DMS79 (cell line): ENCODE measurements at places on chromosomes 4 and X.

- DNase-seq = no peak
Measured at GRCh38 chr4:10703766-10704429, 19.3 kb upstream of the CLNK start.

GRCh38 chr4:160194716-160195115 lies 1091.8 kb downstream of the RAPGEF2 start:
- no peak for DNase-seq

DNA sequence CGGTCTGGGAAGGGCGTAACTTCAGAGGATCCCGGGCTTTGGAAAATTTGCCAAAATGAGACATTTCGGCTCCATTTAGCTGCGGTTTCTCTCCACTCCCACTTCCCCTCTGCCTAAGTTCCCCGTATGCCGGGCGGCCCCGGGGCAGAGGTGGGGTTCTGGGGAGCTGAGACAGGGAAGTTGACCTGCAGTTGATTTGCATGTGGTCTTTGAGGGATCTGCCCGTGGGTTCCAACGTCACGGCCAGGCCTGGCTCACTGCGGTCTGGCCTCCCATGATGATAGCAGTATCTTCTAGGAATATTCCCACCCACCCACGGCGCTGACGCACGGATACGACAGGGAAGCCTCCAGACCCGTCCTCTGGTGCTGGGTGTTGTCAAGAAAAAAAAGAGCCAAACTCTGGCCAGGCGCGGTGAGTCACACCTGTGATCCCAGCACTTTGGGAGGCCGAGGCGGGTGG lies 27.3 kb upstream of the CRLF2 start:
- DNase-seq = no peak

DNA sequence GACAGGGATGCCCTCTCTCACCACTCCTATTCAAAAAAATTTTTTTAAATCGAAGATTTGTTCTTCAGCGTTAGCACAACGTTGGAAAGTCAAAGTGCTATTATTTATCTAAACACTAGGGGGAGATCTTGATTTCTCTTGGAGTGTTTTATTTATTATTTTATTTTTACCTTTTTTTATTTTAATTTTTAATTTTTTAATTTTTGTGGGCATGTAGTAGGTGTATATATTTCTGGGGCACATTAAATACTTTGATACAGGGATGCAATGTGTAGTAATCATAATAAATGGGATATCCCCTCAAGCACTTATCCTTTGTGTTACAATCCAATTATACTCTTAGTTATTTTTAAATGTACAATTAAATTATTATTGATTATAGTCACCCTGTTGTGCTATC lies 37.4 kb upstream of the SLC10A4 start:
- no peak for DNase-seq

- DNase-seq = no peak
Measured at GRCh38 chr4:187798385-187798784, 197.2 kb upstream of the ZFP42 start.

GRCh38 chr4:98181809-98182208 lies 38.5 kb upstream of the STPG2 start:
- DNase-seq = no peak

- DNase-seq = no peak
Measured at GRCh38 chr4:176377780-176378179, 58.0 kb downstream of the SPCS3 start.

DNA sequence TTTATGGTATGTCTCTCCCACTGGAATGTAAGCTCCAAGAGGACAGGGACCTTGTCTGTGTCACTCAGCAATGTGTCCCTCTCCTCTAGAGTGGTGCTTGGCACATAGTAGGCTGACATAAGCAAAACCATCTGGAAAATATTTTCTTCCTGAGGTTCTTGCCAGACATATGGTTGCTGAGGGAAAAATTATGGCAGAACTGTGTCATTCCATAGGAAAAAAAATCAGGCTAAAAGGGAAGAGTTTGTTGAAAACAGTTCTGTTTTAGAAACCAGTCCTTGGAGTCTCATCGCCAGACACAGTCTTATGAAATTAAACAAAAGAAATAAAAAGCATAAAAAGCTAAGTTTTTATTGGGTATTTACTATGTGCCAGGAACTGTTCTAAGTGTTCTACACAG lies 60.9 kb downstream of the RTL9 start:
- DNase-seq = no peak

DNA sequence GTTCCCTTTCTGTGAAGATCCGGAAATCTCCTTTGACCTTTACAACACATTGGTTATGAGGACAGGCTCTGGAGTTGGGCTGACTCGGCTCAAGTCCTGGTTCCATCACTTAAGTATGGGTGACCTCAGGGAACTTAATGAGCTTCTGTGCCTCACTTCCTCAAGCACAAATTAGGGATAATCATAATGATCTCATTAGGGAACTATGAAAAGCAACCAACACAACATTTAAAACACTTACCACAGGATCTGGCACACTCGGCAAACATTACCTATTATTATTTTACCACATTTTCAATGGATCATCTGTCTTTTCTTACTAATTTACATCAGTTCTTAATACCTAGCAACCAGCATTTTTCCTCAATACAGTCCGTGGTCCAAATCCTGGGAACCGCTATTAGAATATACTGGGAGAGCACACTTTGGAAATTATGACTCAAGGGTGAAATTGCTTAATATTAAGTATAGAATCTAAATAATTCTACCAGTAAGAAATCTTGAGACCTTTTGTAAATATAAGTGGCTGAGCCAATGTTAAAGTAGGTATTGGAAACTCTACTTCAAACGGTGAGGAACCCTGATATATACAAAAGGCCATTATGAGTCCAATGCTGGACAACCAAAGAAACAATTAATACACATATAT lies 19.6 kb downstream of the ADGRA3 start:
- no peak for DNase-seq

DNA sequence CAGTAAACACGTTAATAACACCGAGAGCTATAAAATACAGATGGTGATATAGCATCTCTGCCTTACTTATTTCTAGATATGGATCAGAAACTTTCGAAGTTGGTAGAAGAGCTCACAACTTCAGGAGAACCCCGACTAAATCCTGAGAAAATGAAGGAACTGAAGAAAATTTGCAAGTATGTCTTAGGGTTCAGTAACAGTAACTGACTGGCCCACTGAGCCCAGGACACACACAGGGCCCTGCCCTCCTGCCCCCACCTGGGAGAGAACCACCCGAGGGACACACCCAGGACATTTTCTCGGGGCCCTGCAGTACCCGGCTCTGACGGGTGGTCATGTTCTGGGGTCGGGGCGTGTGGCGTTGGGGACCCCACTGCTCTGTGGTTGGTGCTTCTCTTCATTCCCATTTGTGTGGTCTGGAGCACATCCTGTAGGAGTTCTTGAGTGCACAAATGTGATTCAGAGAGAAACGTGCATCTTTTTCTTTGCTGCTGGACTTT lies 1.1 kb downstream of the UVSSA start:
- no peak for DNase-seq

- DNase-seq = no peak
Measured at GRCh38 chr4:109662771-109663170, 40.5 kb downstream of the CASP6 start.

GRCh38 chr4:3634894-3635820 lies 102.9 kb upstream of the LRPAP1 start:
- DNase-seq = no peak

DNA sequence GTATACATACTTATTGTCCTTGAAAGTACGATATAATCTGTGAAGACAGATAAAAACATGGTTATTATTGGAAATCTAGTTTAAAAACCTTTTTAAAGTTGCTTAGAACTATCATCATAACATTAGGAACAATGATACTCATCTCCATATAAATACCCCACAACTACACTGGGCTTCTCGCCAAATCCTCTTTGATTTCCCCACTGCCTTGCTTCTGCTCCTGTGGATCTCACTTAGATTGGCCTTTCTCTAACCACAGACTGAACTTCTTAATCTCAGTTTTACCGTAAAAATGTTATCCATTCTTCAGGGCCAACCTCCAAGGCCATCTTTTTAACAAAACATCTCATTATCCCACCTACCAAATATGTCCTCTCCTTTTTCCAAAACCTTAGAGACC lies 77.6 kb downstream of the PRKG2 start:
- DNase-seq = no peak

- DNase-seq = no peak
Measured at GRCh38 chr4:155564880-155565279, 101.8 kb upstream of the GUCY1A1 start.

DNA sequence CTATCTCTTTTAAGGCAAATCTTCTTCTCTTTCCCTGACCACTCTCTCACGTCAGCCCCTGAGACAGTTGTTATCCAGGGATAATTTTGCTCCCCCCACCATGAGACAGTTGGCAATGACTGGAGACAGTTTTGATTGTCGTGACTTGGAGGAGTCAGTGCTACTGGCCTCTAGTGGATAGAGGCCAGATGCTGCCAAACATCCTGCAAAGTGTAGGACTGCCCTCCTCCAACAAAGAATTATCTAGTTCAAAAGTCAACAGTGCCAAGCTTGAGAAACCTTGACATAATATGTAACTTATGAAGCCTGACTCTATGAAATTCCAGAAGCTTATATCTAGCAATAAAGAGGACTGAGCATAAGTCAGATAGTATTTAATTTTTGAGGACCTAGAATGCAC lies 502.1 kb upstream of the IGFBP7 start:
- no peak for DNase-seq

GRCh38 chr4:15707363-15707715 lies 4.5 kb downstream of the BST1 start:
- DNase-seq = no peak

DNA sequence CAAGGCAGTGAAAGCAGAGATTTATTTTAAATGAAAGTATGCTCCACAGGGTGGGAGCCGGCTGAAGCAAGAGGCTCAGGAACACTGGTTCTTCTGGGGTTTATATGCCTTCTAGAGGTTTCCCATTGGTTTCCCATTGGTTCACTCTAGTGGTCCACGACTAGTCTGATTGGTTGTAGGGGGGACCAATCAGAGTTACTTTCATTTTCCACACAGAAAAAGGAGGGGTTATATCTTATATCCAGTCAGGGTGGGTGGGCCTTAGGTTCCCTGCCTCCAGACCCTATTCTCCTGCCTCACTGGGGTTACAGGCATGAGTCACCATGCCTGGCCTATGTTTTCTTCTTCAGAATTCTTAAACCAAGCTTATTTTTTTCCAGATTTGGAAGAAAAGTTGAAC lies 101.6 kb downstream of the KLHL8 start:
- no peak for DNase-seq

DNA sequence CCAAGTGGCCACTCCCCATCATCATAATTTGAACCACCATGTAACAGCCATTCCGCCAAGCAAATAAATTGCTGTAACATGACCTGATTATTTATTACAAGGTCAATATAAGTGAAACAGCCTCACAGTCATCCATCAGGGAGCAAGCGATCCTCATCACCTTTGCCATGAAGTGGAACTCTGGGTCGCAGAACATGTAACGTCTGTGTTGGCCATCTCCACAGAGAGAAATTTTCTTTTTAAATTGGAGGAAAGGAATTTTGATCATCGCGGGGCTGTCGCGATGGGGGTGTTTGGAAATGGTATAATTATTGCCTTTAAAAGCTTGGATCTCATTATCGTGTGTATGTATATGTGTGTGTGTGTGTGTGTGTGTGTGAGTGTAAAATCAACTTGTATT lies 90.2 kb downstream of the SHOX start:
- DNase-seq = no peak

DNA sequence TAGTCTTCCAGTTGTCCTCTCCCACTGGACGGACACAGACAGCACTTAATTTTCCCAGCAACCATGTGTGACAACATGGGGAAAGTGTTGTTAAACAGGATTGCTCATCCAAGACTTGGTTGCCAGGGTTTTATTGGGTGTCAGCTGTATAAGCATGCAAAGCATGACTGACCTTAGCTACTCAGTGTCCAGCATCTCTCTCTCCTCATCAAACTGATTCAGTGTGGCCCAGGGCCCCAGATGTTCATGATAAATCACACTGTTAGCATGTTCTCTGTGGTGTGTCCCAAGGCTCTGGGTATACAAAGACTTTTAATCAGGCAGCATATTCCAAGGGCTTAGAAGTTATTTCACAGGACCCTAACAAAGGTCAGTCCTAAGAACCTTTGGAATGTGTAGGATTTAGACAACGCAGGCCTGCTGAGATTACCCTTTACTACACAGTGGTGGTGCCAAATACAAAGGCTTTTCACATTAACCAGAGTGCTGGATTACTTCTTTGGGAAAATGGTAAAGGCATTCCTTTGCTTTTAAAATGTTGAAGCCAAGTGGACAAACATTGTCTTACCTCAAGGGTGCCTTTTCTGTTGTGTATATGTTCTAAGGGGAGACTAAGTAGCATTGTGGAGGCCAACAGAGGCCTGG lies 213.3 kb downstream of the GLUD2 start:
- DNase-seq = no peak

DNA sequence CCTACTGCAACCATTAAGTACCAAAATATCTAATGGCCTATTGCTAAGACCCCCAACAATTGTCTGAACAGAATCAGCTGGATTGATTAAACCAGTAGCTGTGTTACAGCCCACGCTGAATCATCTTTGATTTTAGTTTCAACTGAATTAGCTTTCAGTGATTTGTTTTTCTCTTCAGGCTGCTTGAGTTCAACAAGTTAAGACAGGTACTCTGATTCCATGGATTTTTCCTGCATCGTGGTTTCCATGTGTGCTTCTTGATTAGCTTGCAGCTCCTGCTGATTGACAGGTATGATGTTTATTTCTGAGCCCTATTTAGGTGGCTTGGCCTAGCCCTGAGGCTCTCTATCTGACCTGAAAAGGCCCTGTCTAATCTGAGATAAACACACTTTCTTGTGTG lies 91.3 kb downstream of the GUCY2F start:
- no peak for DNase-seq

DNA sequence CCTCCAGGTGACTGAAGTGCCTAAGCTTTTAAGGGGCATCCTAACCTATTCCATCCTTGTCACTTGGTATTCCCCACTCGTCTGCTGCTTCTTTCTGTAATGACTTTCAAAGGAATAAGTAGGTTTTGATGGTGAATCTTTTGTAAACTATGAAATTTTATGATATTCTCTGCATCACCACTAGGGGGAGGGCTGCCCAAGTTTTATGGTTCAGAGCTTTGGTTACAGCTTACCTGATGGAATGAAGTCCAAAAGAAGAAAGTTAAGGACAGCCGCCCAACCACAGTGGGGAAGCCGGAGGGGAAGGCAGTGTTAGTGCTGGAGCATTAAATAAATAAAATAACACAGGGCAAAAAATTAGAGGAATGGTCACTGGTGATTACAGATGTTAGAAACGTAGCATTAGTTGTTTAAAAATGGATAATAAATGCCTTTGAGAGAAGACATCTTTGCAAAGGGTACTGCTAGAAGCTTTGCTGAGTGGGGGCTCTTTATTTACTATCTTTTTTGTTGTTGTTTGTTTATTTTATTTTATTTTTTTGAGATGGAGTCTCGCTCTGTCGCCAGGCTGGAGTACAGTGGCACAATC lies 204.9 kb downstream of the GBA3 start:
- no peak for DNase-seq
